ENCODE measurements at places on chromosomes 4 and X.

GRCh38 chr4:602559-602942, 22.8 kb upstream of the PDE6B start:
- no peak for DNase-seq

DNA sequence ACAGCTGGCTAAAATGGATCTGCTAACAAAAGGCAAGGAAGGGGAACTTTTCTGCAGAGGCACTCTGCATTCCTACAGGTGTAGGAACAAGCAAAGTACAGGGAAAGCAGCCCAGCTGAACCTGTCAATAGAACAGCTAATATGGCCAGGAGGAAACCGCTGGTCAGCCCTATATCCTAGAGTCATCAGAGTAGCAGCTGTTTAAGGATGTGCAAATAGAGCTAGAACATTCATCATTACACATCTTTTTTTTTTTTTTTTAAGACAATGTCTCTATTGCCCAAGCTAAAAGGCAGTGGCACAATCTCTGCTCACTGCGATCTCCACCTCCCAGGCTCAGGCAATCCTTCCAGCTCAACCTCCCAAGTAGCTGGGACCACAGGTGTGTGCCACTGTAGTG, 163.0 kb downstream of the BTC start:
- DNase-seq = peak; percentile 65

DNA sequence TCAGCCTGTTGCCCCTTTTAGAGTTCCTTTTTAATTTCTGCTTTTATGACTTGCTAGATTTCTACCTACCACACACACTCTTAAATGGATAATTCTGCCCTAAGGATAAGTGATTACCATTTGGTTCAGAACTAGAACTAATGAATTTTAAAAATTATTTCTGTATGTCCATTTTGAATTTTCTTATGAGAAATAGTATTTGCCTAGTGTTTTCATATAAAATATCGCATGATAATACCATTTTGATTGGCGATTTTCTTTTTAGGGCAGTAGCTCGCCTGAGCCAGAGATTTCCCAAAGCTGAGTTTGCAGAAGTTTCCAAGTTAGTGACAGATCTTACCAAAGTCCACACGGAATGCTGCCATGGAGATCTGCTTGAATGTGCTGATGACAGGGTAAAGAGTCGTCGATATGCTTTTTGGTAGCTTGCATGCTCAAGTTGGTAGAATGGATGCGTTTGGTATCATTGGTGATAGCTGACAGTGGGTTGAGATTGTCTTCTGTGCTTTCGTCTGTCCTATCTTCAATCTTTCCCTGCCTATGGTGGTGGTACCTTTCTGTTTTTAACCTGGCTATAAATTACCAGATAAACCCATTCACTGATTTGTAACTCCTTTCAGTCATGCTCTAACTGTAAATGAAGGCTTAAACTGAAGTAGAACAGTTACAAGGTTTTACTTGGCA, 7.8 kb downstream of the ALB start:
- DNase-seq = no peak

- DNase-seq = no peak
Observed at GRCh38 chr4:10413177-10413576, 44.0 kb downstream of the ZNF518B start.

DNA sequence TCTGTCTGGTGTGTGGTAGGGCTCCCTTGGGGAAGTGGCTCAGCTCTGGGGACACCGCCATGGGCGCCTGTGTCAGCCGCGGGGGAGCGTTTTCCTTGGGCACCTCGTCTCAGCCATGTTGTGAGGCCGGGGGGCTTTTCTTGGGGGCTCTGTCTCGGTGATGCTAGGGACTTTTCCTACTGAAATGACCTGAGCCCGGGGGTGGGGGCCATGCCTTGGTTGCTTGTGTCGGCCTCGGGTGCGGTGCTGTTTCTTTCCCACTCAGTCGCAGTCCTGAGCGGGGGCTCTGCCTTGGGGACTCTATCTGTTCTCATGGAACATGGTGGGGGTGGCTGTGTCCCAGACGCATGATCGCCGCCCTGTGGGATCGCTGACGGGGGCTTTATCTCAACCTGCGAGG, 356 bp downstream of the CT45A1 start:
- DNase-seq = no peak

DNA sequence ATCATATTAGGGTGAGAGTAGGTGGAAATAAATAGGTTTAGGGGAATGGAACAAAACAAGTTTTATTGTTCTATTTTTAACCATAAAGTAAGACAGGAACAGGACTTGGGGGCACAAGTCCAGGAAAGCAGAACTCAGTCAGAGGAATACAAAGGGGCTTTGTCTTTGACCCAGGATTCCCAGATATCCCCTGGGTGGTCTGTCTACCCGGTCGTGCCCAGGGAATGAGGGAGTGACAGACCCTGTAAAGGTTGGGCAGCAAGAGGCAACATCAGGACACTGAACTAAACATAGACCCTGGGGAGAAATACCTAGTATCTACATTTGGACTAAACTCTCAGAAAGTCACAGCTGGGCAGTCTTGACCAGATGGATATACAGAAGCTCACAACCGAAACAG, 50.6 kb downstream of the PTCHD1 start:
- DNase-seq = no peak

- peak; percentile 63 for DNase-seq
Observed at GRCh38 chr4:120517966-120518365, 404.6 kb downstream of the PRDM5 start.

- DNase-seq = no peak
Observed at GRCh38 chr4:183515411-183515810, 10.6 kb downstream of the ING2 start.

DNA sequence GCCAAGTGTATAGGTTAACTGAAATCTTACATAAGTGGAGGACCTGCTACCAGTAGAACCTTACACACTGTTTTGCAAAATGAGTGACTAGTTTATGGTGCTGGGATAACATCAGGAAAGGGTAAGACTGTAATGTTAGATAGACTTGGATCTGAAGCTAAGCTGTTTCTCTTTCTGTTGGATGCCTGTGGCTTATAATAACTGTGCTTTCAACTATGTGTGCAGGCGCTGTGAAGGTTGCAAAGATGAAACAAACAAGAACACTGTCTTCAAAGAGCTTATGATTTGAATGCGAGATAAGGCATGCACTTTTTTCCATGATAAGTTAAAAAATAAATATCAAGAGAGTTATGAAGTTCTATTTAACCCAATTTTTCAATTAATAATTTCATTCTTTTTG, 34.5 kb upstream of the LCORL start:
- no peak for DNase-seq

GRCh38 chrX:133302775-133303445, 84.8 kb upstream of the TFDP3 start:
- DNase-seq = no peak

- no peak for DNase-seq
Observed at GRCh38 chr4:15783676-15784075, 5.5 kb downstream of the CD38 start.

- no peak for DNase-seq
Observed at GRCh38 chr4:123526511-123526910, 129.9 kb downstream of the SPRY1 start.

DNA sequence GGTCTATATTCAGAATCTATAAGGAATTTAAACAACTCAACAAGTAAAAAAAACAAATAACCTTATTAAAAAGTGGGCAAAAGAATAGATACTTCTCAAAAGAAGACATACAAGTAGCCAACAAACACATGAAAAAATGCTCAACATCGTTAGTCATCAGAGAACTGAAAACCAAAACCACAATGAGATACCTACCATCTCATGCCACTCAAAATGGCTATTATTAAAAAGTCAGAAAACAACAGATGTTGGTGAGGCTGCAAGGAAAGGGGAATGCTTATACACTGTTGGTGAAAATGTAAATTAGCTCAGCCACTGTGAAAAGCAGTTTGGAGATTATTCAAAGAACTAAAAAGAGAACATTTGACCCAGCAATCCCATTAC, 201.6 kb downstream of the QDPR start:
- DNase-seq = peak; percentile 26

DNA sequence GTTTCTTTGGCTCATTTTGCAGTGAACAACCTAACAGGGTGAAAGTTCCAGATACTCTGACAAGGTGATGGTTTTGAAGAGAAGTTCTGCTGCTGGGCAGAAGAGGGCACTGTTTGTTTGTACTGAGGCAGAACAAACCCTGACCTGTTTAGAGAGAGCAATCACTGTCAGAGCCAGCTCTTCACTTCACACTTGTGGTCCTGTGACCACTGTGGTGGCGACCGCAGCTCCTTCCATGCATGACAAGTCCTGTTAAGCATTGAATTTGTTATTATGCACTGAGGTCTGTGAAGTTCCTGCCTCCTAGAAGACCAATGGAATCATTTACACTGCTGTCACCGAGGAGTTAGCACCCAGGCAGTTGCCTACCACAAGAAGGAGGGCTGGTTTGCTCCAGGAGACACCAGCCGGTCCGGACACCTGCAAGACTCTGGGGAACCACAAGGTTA, 86.6 kb downstream of the ZNF330 start:
- DNase-seq = peak; percentile 52

- DNase-seq = no peak
Observed at GRCh38 chrX:72271812-72272211, 5.2 kb downstream of the RPS4X start.

Data from foreskin fibroblast (primary cell).